T-cell (primary cell): ENCODE measurements at places on chromosomes 3 and 15. TPM values are rescaled to one million over a fixed set of nuclear protein-coding genes. Genes with fewer than 3 reads are reported as not detected.

Gene ASB7
- 24.8 TPM for total RNA-seq

Gene GNAT1
- total RNA-seq: not detected

- DNase-seq: no peak
These were observed 31.0 kb downstream of the CFAP91 start for GRCh38 chr3:119733812-119734211.

DNA sequence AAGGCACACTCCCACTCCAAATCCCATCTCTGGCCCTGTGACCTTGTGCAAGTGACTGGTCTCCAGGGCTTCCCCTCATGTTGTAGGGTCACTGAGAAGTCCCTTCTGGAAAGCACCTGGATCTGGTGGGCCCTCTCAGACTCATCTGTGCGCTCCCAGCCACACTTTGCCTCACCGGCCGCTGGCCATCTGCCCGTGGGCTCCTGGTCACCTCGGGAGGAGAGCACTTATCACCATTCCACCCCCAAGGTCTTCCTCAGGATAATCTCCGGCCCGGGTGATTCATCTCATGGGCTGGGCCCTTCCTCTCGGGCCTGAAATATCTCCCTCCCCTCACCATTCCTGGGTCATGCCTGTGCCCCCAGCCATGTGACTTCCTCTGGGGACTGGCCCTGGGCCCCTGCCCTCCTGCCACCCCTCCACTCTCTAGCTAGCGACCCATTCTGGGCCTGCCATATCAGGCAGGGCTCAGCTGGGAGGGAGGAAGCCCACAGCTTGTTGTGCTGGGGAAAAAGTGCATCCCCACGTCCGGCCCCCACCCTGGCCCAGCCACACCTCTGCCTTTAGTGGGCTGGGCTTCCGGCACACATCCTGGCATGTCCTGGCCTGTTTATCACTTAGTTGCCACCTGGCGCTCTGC is 10.6 kb upstream of the WNT7A start:
- DNase-seq: peak; percentile 63

GRCh38 chr3:69368129-69368741 is 17.7 kb downstream of the FRMD4B start:
- DNase-seq: peak; percentile 24

Gene OXNAD1
- total RNA-seq: 101 TPM

DNA sequence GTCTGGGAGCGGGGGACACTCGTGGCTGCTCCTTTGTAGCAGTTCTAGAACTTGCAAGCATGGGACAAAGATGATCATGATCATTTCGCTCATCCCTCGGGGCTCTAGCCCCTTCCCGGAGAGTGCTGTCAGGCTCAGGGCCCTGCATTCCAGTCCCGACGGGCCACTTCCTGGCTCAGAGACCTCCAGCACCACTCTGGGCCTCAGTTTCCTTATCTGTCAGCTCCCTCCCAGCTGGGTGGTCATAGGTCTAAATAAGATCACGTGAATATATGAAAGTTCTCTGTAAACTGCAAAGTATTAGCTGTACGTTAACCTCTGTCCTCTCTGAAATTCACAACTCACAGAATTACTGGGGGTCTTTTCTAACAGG is 52.8 kb upstream of the SLC6A11 start:
- DNase-seq: no peak

DNA sequence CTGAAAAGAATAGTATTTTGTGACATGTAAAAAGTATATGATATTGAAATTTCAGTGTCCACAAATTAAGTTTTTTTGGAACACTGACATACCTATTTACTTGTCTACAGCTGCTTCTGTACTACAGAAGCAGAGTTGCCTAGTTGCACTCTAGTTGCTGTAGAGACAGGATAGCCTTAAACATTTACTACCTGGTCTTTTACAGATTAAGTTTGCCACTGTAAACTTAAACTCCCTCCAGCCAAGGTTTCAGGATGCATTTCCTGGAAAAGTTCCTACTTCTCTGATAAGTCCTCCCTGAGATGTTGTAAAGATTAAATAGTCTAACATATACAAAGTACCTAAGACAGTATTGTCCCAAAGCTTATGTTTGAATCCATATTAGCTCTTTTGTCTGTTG is 17.4 kb upstream of the AGTR1 start:
- no peak for DNase-seq

Gene SRPRB
- total RNA-seq: 45.6 TPM

DNA sequence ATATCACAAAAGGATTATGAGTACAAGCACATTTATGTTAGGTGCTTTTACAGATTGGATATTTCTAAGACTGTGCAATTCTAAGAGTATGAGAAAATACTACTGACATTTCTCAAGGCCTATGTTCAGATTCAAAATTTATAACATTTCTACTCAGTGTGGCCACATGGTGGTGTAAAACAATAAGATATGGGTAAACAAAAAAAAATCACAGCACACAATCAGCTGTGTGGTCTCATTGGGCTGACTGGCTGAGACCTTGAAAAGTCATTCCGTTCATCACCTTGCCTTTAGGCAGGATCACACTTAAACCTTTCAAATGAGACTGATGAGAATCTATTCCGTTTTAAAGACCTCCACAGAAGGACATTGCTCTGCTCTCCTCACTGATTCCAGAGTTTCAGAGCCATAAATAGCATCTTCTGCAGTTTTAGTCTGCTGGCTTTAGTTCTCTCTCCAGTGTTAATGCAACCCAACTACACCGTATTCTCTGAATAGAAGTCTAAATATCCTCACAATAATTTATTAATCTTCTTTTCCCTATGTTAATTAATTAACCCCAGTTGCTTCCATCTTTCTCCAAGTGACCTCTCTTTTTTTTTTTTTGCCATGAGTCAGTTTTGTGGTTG is 158.2 kb downstream of the SPATA16 start:
- no peak for DNase-seq

DNA sequence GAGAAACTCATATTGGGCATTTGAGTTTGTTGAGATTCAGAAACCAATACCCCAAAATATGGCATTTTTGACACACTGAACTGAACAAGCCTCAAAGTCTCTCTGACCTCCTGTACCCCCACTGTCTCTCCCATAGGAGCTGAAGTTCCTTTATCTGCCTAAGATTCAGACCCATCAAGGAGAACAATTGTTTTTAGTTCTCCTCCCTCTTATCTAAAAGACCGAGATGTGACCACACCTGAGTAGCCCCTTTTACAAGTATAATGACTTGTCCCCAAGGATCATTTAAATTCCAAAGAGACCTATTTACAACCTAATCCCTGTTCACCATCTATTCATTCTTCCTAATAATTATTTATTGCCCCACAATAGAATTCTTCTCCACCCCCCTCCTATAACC is 122.1 kb upstream of the PLAAT1 start:
- DNase-seq: no peak

GRCh38 chr3:4029135-4029534 is 229.9 kb downstream of the LRRN1 start:
- DNase-seq: no peak

- DNase-seq: no peak
These were observed 29.2 kb upstream of the PLA2G4D start for GRCh38 chr15:42123546-42123945.

Gene EAF2
- total RNA-seq: 7.4 TPM

Gene MKRN3
- 5.8 TPM for total RNA-seq

GRCh38 chr3:195461594-195462307 is 18.9 kb upstream of the ACAP2 start:
- no peak for DNase-seq

DNA sequence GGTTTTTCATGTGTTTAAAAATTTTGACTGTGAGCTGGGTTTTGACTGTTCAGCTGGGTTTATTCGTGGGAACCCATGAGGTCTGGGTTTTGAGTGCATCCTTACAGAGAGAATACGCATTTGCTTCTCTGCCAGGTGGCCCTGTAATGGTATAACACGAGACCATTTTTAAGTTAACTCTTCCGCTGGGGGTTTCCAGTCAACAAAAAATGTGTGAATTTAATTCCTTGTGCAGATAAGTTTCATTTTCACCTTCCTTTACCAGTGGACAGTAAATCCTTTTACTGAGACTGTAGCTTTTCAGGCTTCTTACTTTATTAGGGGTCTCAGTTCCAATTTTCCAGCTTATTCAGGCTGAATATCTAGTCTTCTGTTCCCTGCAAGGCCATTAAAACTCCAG is 149.6 kb downstream of the OPA1 start:
- no peak for DNase-seq

DNA sequence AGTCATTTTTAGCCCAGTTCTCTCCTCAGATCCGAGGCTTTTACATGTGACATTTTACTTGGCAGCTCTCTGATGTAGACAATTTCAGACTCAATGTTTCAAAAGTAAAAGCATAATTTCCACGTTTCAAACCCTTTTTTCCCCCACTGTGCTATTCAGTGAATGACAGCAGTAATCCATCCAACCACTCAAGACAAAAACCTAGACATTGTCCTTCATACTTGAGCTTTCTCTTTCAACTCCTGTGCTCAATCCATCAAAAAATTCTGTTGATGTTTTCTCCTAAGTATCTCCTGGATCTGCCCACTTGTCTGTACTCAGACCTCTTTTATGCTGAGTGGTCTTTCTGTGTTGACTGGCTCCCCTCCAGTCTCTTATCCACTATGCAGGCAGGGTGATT is 214.7 kb downstream of the CHL1 start:
- DNase-seq: no peak
